ENCODE measurements at places on chromosomes 2 and 18.

- DNase-seq, result no peak
Measured at GRCh38 chr2:112691881-112692281, 28.9 kb upstream of the NT5DC4 start.

- no peak for DNase-seq
Measured at GRCh38 chr2:124257120-124257519, 232.0 kb downstream of the CNTNAP5 start.

DNA sequence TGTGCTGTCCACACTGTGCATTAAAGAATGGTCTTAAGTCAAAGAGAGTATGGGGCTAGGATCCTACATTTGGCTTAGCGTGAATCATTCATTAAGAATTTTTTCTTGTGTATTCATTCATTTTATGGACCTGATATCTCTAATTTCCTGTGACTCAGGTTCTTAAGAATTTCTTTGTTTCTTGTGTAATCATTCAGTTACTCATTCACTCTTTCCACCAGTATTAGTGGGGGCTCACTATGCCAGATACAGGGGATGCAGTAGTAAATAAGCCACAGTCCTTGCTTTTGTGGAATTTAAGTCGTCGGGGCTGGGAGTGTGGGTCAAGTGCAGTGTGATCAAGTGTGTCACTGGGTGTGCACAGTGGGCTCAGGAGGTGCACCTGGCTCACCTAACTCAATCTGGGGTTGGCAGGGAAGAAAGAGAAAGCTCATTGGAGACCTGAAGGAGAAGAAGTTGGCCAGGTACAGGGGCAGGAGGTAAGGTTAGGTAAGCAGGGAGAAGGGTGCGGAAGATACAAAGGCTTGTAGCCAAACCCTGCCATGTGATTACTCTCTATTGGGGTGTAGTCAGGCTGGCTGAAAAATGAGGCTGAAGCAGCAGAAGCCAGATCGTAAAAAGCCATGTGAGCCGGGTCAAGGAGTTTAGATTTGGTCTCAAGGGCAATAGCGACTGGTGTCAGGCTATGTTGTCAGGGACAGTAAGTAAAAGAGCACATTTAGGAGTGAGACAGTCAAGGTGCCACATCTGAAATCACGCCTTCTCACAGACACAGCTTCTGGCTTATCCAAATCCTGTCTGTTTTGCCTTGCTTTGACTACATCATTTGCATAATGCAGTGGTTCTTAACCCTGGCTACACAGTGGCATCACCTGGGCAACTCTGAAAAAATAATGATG lies 67.2 kb downstream of the KCTD1 start:
- no peak for DNase-seq

DNA sequence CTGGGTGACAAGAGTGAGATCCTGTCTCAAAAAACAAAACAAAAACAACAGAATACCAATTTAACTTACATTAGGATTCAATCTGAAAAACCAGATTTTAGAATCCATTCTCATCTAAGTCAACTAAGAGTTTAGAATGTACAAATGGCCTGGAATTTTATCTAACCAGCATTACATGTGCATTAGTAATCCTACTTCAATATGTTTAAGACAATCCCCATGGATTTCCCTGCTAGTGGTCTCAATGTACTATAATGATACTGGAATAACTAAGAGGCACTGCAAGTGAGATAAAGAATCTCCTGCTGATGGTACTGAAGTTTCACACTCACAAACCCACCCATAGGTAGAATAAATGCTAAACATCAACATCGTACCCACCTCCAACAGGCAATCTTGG lies 53.9 kb upstream of the DNER start:
- no peak for DNase-seq

DNA sequence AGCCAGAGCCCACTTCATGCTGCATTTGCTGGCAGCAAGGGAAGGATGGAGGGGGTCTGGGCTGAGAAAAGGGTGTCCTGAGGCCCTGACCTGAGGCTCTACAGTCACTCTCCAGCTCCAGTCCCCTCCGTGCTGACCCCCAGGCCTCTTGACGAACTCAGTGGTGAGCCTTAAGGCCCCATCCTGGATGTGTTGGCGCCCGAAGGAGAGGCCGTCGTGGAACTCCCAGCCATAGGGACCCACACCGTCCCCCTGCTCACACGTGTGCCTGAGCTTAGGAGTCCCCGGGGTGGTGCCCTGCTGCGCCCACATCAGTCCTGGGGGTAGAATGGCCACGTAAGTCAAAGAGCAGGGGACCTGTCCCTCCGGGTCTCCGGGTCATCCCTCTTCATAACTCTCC lies 776 bp downstream of the MOGS start:
- no peak for DNase-seq

DNA sequence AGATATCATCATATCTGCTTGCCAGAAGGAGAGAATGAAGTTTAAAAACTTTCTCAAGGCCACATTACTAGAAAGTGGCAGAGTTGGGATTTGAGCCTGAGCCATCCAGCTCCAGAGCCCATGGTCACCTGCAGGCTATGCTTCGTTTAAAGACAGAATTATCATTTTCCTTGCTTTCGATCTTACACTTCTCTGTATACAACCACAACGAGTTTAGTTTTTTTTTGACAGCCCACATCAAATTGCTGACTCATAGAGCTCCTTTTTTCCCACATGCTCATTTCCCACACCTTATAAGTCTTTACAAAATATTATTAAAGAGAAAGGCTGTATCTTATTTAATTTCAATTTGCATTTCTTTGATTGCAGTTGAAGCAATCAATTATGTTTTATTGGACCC lies 6.5 kb downstream of the PLEK start:
- DNase-seq, result no peak

DNA sequence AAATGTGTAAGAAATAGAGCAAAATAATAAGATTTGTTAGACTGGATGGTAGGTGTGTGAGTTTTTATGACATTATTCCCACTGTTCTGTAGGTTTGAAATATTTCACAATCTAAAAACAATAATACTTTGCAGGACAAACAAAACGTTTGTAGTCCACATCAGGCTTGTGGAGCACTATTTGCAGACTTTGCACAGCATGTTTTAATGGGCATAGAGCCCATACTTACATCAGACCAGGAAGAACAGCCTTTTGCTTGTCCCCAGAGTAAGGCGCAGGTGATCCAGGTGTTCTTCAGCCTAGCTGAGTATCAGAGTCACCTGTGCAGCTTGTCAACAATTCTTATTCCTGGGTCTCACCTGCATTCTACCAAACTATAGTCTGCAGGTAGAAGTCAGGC lies 9.1 kb upstream of the STK39 start:
- no peak for DNase-seq

GRCh38 chr2:53848062-53848461 lies 11.7 kb downstream of the GPR75 start:
- no peak for DNase-seq

GRCh38 chr2:217790195-217790594 lies 212.6 kb downstream of the TNS1 start:
- peak; percentile 48 for DNase-seq

DNA sequence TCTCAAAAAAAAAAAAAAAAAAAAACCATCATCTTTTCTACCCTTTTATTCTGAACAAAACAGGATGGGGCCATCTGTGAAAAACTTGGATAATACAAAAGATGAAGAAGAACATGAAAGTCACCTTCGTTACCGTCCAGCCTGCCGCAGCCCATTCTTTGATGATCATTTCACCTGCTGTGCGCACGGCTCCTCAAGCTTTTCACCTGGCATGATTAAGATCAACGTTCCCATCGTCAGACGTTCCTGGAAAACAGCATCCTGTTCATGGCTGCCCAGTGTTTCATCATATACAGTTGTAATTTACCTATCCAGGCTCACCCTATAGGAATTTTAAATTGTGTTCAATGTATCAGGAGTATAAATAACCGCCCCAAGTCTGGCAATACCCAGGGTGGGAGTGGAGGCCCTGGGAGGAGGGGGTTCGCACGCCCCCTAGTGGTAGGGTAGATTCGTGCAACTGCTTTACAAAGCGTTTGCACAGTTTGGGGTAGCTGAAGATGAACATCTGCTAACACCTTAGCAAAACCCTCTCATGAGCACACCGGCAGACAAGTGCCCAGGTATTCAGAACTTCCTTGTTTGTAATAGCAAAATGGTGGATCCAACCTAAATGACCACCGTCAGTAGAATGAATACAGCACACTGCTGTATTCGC lies 49.0 kb upstream of the GLI2 start:
- DNase-seq, result peak; percentile 20

- no peak for DNase-seq
Measured at GRCh38 chr2:226746196-226746800, 53.3 kb downstream of the IRS1 start.

- no peak for DNase-seq
Measured at GRCh38 chr2:35530615-35531135, 824.9 kb upstream of the CRIM1 start.

- DNase-seq, result no peak
Measured at GRCh38 chr2:240760576-240761246, 59.3 kb downstream of the KIF1A start.

- DNase-seq, result no peak
Measured at GRCh38 chr2:133817680-133818566, 249.7 kb upstream of the NCKAP5 start.

GRCh38 chr2:68404893-68405799 lies 40.1 kb downstream of the PLEK start:
- DNase-seq, result no peak

GRCh38 chr2:76668279-76668678 lies 853.9 kb downstream of the LRRTM4 start:
- no peak for DNase-seq

GRCh38 chr18:6860804-6861448 lies 131.4 kb downstream of the ARHGAP28 start:
- no peak for DNase-seq

GRCh38 chr2:21910832-21911507 lies 787.2 kb downstream of the TDRD15 start:
- no peak for DNase-seq

DNA sequence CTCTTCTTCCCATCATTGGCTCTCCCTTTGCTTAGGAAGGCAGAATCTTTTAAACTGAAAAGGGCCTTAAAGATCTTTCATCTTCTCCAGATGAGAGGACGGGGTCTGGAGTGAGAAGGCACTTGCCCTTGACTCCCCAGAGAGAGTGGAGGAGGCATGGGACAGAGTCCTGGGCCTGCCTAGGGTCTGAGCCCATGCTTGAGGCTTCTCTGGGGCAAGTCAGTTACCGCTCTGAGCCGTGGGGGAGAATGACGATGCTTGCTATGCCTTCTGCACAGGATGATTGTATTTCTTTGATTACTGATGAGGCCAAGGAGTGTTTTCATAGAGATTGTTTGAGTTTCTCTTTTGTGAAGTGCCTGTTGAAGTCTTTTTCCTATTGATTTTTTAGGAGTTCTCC lies 921 bp downstream of the PLB1 start:
- DNase-seq, result no peak

DNA sequence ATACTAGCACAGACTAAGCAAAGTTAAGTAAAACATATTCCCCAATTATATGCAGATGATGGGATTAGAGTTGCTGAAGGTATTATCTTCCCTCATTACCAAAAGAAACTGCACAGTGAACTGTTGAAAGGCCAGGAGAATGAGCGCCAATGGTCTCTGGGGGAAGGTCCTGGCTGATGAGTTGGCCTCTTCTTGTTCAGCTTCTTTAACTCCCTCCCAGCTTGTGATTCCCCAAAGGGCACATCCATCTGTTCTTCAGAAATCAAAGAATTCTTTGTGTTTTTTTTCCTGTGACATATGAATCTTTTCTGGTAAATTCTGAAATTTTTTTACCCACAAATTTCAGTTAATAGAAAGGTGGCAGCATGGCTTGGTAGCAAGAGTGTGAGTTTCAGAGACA lies 667.6 kb downstream of the CNTNAP5 start:
- DNase-seq, result no peak

- no peak for DNase-seq
Measured at GRCh38 chr18:23099621-23100020, 35.7 kb upstream of the CABLES1 start.

DNA sequence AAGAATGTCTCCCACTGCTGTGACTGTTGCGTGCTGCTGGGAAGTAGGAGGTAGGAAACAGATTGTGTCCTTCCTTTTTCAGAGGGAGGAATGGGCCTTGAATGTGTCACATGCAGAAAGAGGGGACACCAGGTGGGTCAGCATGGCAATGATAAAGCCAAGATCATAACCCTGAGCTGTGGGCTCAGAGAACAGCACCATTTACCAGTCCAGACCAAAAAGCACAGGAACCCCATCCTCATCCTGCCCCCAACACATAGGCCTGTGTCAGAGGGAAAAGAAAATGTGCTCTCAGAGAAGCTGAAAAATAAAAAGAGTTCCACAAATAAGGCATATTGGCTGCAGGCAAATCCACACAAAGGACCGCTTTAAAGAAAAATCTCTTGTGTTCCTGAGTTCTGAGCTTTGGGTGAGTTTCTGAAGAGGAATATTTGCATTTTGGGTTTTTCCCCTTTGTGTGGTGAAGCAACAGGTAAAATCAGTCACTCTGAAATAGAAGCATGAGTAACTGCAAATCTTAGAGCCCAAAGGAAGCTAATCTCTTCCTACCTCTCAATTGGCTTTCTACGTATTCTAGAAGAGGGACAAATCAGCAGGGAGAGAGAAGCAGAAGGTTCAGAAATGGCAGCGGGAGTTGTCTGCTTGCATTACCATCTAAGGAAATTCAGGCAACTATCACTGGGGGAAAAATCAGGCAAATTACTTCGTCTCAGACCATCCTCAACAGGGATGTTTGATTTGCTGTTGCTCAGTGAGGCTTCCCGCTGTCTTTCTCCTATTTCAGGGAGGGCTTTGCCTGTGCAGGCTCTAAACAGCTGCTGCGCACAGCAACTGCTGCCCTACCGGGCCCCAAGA lies 106.8 kb downstream of the BCL11A start:
- no peak for DNase-seq

GRCh38 chr18:35142275-35142615 lies 98.6 kb upstream of the ZNF397 start:
- DNase-seq, result no peak

DNA sequence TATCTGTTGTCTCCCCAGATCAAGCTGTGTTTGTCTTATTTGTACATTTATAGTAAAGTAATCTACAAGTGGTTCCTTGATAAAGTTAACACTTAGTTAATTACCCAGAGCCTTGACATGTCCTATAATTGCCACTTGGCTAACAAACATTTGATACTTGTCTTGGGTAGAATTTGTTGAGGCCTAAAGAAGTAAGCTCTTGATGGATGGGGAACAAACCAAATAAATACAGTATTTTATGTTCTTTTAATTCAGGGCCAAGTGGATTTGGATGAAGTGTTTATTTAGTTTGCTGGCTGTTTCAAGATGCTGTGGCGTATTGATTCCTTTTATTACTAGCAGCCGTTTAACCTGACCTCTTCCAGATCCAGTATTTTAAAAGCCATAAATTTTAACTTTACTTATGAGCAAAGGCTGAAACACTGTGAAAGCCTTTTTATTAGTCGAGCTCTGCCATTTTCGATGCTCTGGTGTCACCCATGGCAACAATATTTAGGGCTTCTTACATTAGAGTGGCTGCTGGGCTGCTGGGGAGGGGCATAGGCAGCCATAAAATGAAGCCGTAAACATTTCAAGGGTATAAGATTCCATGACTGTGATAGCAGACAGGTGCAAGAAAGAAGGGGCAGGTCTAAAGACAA lies 401.6 kb upstream of the NRP2 start:
- DNase-seq, result no peak

GRCh38 chr2:35522450-35522849 lies 833.1 kb upstream of the CRIM1 start:
- no peak for DNase-seq

GRCh38 chr2:217707131-217707611 lies 295.6 kb downstream of the TNS1 start:
- DNase-seq, result no peak

GRCh38 chr18:61955644-61956043 lies 62.8 kb upstream of the RNF152 start:
- DNase-seq, result no peak
